ENCODE measurements at places on chromosomes 4 and X.

DNA sequence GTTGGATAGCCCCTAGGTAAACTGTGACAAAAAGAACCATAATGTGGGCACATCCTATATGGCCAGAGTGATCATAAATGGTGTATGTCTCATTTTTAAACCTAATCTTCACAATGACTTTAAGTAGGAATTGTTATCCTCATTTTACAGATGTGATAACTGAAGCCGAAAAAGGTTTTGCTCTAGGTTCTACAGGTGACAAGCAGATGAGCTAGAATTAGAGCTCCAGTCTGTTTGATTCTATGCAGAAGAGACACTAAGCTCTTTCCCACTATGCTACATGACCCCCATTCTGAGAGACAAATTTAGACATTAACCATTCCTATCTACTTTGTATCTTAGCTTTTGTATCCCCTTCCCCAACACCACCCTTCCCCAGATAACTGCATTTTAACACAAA lies 2.0 kb downstream of the AREG start:
- DNase-seq = no peak

GRCh38 chr4:124409044-124409443 lies 303.5 kb downstream of the ANKRD50 start:
- DNase-seq = no peak

DNA sequence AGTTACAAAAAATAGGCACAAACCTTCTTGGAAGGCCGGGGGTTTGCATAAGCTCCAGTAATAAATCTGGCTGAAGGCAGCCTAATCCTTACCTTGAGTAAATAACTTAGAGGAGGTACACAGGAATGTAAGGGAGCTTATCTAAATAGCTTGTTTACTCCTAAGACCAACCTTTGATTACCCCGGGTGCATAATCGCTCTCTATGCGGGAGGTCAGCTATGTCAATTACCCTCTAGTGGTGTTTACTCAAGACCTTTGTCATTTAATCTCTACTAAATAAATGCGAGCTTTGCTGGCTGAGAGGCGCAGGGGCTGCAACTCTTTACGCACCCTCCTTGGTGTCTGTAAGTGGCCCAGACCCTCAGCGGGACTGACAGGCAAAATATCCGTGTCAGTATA lies 50.2 kb upstream of the MAP9 start:
- DNase-seq = no peak

DNA sequence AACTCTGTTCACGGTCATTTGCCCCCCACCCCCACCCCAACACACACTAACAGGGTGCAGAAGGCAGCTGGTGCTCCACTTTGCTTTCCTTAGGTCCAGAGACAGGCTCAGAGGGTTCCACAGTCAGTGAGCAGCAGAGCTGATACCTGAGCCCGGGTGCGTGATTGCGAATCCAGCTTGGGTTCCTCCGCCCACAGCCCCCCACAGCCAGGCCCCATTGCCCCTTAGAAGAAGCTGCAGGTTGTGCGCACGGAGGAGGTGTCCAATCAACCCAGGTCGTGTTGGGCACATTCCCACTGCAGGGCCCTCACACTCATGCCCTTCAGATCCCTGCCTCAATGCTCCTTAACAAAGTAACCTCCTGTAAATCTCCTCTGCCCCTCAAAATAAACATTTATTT lies 85.0 kb downstream of the WFS1 start:
- DNase-seq = no peak

- DNase-seq = no peak
Measured at GRCh38 chr4:127419431-127419830, 213.3 kb upstream of the INTU start.

DNA sequence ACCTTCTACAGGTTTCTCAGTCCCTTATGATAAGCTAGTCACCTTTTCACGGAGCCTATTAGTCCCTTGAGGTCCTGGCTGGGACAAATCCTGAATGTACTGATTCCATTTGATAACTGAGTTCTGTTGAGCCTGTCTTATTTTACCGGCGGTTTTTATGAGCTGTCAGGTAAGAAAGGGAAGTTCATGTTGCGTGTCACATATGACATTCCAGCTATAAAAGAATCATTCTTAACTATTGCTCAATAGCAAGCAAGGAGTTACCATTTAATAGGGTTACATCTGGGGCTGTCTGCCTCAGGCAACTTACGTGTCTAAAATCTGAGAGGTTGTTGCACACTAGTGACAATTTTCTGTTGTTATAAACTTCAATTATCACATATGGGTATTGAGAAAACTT lies 394.6 kb downstream of the TECRL start:
- DNase-seq = no peak

GRCh38 chrX:74535086-74535407 lies 79.4 kb downstream of the RLIM start:
- DNase-seq = no peak
